ENCODE measurements at places on chromosomes 1 and 21. TPM values are rescaled to one million over a fixed set of nuclear protein-coding genes. Genes with fewer than 3 reads are reported as not detected.

The NOS1AP gene
- 5.1 TPM for total RNA-seq

The RIPPLY3 gene
- total RNA-seq: not detected

The WNT4 gene
- total RNA-seq: not detected

The TMEM51 gene
- total RNA-seq: 0.94 TPM

The COL11A1 gene
- total RNA-seq: 1.5 TPM

The ABCD3 gene
- total RNA-seq: 48.4 TPM

The NMNAT2 gene
- 2.1 TPM for total RNA-seq

The CDCA8 gene
- total RNA-seq: 0.57 TPM

The NAXE gene
- 61.1 TPM for total RNA-seq

The ARHGAP29 gene
- total RNA-seq: 106 TPM

The KRTAP21-2 gene
- total RNA-seq: not detected

The GBP6 gene
- total RNA-seq: not detected

The ACADM gene
- total RNA-seq: 72.9 TPM

The WDR64 gene
- total RNA-seq: not detected

The PTPN14 gene
- total RNA-seq: 13.1 TPM

The TAS1R1 gene
- total RNA-seq: not detected

The CD1C gene
- 0.66 TPM for total RNA-seq

The SV2A gene
- total RNA-seq: not detected

The PRKAA2 gene
- total RNA-seq: 2.4 TPM

The CYP2J2 gene
- total RNA-seq: 0.33 TPM

The MTARC2 gene
- total RNA-seq: 21.4 TPM

The ELAVL4 gene
- 0.34 TPM for total RNA-seq

The TYW3 gene
- total RNA-seq: 10.7 TPM

The KCNT2 gene
- total RNA-seq: 6.8 TPM
